Calu3 (cell line): ENCODE measurements at places on chromosomes 2 and 18.
A peak's percentile ranks its signal among the peaks of the same experiment; 100 is the strongest.

GRCh38 chr2:159201360-159202063 is 85.0 kb downstream of the WDSUB1 start:
- no peak for DNase-seq

- DNase-seq, result no peak
Observed at GRCh38 chr18:6865251-6865650, 135.7 kb downstream of the ARHGAP28 start.

DNA sequence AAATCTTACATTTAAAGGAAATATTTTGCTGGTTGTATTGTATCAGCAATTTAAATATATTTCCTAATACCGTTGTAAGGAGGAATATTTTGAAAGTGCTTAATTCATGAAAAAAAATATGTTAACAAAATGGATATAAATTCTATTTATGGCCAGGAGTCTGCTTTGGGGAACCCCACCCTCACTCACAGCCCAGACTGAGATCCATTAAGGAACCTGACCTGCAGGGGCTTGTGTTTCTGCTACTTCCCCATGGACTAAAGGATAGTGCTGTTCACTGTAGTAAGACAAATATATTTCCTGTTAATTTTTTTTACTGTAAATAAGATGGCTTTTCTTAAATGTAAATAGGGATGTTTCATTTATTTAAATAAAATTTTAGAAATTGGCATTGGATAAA is 221.9 kb upstream of the COL3A1 start:
- DNase-seq, result no peak

GRCh38 chr2:37068686-37069085 is 15.5 kb downstream of the HEATR5B start:
- no peak for DNase-seq

DNA sequence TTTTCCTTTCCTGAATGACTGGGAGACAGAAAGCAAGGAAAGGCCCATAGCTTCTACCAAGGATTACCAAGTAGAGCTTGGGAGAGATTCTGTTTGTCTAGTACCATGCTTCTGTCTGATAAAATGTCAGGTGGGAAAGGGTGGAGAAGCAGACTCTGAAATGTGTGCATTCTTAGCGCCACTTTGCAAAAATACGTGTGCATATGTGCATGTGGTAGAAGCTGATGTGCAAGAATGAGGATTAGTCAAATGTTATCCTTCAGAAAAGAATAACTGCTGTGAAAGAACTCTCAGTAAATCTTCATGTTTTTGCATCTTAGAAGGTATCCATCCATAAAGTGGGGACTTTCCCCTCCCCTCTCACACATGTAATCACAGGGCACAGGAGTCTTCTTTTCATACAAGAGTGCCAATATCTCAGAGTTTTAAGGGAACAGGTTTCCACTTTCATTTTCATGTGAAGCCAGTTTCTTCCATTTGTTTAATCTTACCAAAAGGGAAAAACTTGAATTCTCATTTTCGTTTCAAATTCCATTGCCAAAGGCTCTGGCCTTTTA is 15.4 kb upstream of the DGKD start:
- DNase-seq, result no peak

GRCh38 chr2:49000695-49001094 is 153.6 kb downstream of the FSHR start:
- DNase-seq, result no peak

DNA sequence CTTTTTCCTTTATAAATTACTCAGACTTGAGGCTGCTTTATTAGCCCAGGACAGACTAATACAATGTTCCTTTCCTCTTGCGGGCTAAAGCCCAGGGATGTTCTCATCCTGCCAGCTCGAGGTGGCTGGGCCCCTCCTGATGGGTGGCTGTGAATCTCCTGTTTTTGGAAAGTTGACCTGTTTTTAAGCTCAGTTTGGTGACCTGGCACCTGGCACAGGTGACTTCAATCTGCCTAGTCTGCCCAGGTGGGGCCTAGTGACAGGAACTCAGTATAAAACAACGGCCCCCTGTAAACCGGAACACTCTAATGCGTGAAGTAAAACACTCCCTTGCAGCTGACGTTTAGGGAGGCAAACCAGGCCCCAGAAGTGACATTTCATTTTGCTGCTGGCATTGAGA is 92.7 kb upstream of the SNTG2 start:
- no peak for DNase-seq

- no peak for DNase-seq
Observed at GRCh38 chr2:31859959-31860358, 150.8 kb downstream of the MEMO1 start.

DNA sequence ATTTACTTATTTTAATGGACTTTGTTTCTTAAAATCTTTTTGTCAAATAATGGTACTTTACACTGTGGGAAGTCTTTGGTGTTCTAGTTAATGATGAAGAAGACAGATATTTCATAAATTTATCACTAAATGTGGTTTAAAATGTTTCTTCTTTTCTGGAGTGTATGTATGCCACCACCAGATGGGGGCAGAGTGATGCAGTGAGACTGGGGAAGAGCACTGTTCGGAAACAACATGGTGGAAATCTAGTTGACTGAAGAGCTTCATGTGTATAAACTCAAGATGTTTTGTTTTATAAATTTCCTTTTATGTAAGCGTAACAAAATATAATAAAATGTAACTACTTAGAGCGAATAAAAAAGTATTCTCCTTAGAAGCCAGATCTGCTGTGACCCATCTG is 195.1 kb downstream of the KCNE4 start:
- peak; percentile 35 for DNase-seq

GRCh38 chr2:31127931-31128330 is 10.3 kb downstream of the GALNT14 start:
- no peak for DNase-seq

DNA sequence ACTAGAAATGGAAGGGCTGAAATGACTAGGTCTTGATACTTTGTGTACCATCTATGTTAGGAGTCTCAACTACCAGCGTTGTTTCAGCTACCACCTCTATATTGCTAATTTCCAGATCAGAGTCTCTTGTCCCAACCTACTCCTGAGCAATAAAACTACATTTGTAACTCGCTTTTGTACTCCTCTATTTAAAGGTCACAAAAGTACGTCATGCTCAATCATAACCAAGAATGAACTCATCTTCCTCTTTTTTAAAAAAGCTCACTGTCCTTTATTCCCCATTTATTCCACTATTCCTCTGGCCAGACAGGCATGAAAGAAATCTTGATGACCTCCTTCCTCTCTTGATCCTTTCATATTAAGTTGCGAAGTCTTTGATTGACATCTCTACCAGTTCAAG is 11.2 kb upstream of the MATN3 start:
- DNase-seq, result no peak

DNA sequence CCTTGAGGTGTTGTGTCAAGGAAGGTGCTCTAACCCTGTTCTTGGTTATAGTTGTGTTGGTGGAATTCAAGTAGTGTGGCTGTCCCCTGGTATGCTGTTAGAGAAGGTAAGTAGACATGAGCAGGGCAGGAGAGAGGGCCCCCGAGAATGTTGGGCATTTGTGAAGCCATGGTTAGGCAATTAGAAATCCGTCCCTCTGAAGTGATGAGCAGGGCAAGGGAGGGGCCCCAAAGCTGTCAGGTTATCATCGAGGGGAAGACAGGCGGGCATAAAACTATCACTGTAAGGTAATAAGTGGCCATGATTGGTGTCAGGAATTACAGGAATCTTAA is 5.2 kb downstream of the XRCC5 start:
- DNase-seq, result no peak

- DNase-seq, result no peak
Observed at GRCh38 chr2:236117861-236118269, 50.3 kb downstream of the GBX2 start.

- no peak for DNase-seq
Observed at GRCh38 chr2:10383960-10384734, 64.0 kb downstream of the ODC1 start.

- no peak for DNase-seq
Observed at GRCh38 chr2:237643582-237644380, 16.4 kb downstream of the LRRFIP1 start.

DNA sequence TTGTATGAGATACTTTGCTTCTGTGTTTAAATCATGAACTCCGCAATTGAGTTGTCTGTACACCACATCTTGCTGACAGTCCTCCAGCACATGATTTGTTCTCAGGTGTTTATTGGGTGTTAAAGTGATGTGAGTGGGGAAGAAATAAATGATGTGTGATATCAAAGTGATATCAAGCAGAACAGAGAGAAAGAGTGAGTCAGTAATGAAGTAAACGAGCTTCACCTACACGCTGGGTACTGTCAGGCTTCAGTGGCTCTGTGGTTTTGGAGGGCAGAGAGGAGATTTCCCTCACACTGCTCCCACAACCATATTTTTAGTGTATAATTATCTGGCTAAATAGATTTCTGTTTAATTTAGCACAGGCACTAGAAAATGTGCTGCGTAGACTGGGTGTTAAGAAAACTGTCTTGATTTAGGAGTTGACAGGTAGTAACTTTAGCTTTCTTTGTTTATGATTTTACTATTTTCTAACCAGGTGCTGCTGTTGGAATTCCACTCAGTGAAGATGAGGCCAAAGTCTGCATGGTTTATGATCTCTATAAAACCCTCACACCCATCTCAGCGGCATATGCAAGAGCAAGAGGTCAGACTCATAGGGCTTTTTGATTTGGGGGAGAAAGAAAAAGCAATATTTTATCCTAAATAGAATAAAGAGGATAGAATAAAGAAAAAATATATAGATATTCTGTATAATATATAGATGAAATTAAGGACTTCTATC is 21.2 kb downstream of the ATIC start:
- DNase-seq, result no peak

- peak; percentile 52 for DNase-seq
Observed at GRCh38 chr2:65710779-65711295, 278.4 kb upstream of the SPRED2 start.

GRCh38 chr18:38868757-38869156 is 1303.2 kb upstream of the CELF4 start:
- no peak for DNase-seq

DNA sequence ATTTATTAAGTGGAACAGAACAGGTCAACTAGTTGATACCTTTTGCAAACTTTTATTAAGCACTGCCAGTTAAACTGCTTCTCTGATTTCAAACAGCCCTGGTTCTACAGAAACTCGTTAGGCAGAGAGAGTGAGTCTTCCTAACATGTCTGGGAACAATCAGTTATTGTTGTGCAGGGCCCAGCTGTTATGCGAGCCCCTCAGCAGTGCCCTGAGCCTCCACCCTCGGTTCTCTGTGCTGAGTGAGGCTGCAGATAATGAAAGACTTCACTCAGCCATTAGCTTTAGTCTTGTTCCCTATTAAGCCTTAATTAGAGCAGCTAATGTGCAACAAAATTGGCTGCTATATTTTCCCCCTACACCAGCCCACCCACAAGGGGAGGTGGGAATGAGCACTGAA is 39.6 kb downstream of the KCTD18 start:
- DNase-seq, result no peak
